8988T (cell line): ENCODE measurements at places on chromosomes 3 and 15.

GRCh38 chr15:25439369-25439836, 579 bp upstream of the UBE3A start:
- DNase-seq, result no peak

GRCh38 chr3:12545473-12545791, at the start of gene MKRN2OS:
MKRN2OS (minus strand) TSS chr3:12545499; CDS start chr3:12545464, 35 bp downstream.
- DNase-seq, result no peak

DNA sequence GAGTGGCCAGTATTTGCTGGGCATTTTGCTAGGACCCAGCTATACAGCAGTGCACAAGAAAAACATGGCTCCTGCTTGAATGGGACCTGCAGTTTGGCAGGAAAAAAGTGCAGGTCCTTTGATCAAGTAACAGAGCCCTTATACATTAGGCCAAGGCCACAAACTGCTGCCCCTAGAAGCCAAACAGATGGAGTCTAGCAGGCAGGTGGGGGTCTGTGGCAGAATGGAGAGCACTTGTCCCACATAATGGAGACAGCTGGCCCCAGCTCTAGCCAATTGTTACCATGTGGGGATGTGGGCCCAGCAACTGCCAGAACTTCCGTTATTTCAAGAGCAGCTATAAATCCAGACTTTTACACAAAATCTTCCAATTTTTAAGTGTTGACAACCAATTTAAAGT, 79.3 kb downstream of the SHQ1 start:
- DNase-seq, result no peak

DNA sequence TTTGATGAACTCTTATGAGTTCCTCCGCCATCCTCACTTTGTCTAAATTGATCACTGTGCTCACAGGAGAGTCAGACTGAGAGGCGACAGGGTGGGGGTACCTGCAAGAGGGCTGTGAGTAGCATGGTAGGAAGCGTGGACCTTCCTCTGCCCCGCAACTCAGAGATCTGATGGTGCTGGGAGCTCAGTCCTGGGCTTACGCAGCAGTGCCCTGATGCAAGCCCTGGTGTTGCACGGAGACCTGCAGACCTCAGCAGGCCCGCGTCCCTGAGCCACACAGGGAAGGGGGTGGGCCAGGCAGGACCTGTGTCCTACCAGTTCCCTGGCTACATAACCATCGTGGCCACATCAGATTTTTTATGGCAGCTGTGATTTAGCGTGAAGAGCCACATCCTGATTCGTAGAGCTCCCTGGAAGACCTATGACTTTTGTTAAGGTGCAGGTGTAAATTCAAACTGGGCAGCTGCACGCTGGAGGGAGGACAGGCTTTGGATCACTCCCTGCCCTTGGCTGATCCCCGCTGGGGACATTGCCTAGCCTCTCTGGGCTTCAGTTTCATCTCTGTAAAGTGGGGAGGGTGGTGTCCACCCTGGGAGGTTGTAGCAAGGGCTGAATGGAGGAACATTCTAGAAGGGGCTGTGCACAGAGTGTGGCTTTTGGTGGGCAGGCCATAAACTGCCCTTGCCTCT, 176.1 kb downstream of the KLF13 start:
- DNase-seq, result no peak

- DNase-seq, result no peak
These were observed 92.7 kb downstream of the UACA start for GRCh38 chr15:70670680-70671079.

DNA sequence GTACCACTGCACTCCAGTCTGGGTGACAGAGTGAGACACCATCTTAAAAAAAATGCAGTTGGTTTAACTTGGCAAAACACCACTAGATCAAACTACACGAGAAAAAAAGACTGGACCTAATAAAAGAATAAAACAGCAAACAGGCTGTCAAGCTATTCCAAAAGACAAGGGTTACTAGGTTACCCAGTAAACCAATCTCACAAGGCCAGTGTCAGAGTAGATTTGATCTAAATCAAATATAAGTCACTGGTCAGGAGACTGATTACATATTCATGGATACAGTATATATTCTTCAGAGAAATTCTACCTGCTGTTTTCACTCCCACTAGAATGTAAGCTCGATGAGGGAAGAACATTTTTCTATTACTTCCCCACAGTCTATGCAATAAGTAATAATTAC, 2.5 kb upstream of the GANC start:
- DNase-seq, result no peak

GRCh38 chr3:126746395-126747177, 42.5 kb downstream of the CHCHD6 start:
- peak; percentile 54 for DNase-seq
